Esophagus squamous epithelium (tissue), 5 donors: ENCODE measurements at places on chromosomes 7 and 10.

DNA sequence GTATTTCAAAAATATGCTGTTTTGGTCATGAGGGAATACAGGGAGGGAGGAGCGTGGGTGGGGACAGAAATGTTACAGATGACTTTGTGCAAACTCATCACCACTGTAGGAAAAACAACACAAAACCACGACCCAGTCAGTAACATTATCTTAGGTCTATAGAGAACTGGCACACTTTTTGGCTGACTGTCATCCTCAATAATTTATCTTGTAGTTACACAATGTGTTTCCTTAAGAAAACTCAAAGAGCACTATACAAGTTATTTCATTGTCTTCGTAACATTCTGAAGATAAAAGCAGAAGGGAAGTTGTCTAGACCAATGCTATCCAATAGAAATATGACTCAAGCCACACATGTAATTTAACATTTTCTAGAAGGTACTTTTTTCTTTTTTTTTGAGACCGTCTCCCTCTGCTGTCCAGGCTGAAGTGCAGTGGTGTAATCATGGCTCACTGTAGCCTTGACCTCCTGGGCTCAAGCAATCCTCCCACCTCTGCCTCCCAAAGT lies 16.9 kb upstream of the CDK14 start:
- no peak for DNase-seq

DNA sequence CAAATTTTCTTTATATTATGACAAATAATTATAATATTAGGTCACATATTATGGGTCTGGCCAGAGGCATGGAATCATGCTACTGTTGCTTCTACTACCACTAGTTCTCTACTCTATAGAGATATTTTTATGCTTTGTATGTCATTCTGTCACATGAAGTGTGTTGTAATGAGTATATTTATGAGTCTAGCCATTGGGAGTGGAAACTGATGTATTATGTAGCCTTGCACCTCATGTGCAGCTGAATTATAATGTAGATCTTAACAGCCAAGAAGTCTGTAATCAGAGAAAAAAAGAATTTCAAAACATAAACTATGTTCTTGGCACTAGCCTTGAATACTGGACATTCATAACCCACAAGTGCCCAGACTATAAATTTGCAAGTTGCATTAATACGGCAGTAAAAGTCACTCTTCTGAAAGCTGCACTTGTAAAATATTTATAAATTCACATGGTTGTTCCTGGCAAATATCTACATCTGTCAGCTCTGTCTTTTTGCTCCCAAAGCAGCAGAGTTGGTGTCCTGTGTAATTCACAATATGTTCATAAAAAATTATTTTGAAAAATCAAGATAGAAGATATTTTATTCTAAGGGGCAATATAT lies 48.6 kb upstream of the SKAP2 start:
- no peak for DNase-seq

- no peak for DNase-seq
These were observed 119.5 kb downstream of the GPR158 start for GRCh38 chr10:25294032-25294926.

GRCh38 chr10:88017781-88018180 lies 154.4 kb downstream of the PTEN start:
- DNase-seq: no peak

GRCh38 chr10:73837072-73837471 lies 25.7 kb upstream of the NDST2 start:
- DNase-seq: no peak

DNA sequence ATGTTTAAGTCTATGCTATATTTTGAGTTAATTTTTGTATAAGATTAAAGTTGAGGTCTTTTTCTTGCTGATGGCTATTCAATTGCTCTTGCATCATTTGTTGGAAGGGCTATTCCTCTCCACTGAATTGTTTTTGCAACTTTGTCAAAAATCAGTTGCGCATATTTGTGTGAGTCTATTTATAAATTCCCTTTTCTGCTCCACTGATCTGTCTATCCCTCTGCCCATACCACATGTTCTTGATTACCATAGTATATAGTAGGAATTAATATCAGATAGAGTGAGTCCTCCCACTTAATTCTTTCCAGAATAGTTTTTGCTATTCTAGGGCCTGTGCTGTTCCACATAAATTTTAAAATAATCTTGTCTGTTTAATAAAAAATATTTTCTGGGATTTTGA lies 152.4 kb upstream of the ADCY1 start:
- DNase-seq: no peak
